ENCODE measurements at places on chromosomes 7 and 10.

DNA sequence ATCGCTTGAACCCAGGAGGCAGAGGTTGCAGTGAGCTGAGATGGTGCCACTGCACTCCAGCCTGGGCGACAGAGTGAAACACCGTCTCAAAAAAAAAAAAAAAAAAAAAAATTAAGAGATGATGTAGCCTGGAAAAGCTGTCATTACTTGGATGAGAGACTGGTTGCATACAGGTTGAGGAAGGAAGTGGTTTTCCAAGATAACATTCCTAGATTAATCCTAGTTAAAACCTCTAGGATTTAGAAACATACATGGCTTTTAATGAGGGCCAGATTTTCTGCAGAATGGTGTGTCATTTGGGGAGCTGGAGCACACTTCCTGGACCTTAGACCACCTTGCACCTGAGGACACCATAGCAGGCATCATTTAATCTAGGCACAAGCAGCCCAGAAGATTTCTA lies 17.8 kb downstream of the VWA2 start:
- no peak for DNase-seq

GRCh38 chr10:30043476-30044270 lies 15.7 kb downstream of the JCAD start:
- no peak for DNase-seq

- no peak for DNase-seq
These were observed 1.9 kb upstream of the ZNF775 start for GRCh38 chr7:150377196-150377595.

DNA sequence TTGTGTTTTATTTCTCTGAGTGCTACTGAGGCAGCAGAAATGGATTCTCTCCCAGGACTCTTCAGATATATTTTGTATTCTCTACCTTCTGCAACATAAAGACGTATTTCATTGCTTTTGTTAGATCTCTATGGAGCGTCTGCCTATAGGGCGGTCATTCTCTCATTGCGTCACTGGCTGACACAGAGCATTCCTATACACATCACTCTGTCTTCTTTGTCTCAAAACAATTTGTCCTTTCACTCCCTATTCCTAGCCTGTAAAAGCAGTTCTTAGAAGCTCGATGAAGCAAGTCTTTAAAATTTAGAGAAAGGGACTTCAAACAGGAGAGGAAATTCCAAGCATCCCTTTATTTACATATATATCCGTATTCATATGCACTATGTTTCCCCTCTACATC lies 120.6 kb downstream of the CPED1 start:
- DNase-seq: no peak

DNA sequence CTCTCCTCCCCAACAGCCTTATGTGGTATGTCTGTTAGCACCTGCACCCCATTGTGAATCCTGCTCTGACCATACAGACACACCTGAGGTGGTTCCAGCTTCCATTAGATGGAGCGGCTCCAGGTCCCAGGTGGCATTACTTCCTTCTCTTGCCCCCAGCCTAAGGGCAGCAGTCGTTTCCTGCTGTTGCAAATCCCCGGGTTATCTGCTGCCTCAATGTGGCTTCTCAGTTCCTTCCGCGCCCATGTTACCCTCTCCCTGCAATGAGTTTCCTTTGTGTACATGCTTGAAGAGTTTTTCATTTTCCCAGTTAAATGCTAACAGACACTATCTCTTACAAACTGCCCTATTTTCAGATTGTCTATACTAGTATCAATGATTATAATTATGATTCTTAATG lies 62.8 kb upstream of the PRKCQ start:
- DNase-seq: no peak

- no peak for DNase-seq
These were observed 26.0 kb downstream of the KLHDC10 start for GRCh38 chr7:130096243-130096827.

- no peak for DNase-seq
These were observed 128.4 kb downstream of the ZFAND4 start for GRCh38 chr10:45544191-45544590.

- peak; percentile 61 for DNase-seq
These were observed 50.5 kb upstream of the ZMIZ2 start for GRCh38 chr7:44698046-44698580.

DNA sequence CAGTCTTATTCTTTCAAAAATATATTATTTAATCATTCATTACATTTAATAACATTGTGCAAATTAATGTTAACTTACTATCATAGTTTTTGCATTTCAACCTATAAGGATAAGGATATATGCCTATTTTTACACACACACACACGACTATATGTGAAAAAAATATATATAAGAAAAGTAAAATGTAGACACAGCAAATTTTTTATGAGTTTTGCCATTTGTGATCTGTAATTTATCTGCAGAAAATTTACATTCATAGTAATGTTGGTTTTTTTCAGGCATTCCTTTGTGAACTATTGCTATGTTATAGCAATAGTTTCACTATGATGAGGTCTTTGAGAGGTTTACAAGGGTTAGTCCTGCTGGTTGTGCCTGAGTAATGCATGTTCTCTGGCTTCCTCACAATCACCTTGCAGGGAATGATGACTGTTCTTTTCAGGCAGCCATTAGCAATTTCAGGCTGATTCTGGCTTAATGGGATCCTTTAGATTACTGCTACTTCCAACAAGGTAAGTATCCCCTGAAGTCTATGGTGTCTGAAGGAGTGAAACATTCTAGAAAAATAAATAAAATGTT lies 183.7 kb upstream of the CDK1 start:
- DNase-seq: no peak

- no peak for DNase-seq
These were observed 247.8 kb downstream of the CELF2 start for GRCh38 chr10:11265484-11265883.

DNA sequence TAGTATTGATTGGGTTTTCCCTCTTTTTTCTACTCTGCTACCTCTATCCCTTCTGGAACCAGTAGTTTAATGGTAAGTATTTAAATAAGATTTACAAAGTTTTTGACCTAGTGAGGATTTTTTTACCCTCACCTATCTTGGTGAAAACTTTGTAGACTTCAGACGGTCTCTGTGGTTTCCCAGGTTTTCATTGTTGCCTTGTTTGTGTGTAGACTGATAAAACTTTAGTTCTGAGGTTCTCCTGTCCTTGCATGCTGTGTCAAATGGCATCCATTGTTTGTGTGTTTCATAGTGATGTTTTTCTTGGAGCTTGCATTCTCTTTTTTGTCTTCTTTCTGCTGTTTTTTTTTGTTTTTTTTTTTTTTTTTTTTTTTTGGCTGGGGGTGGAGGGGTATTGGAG lies 22.6 kb downstream of the ZNRF2 start:
- no peak for DNase-seq

DNA sequence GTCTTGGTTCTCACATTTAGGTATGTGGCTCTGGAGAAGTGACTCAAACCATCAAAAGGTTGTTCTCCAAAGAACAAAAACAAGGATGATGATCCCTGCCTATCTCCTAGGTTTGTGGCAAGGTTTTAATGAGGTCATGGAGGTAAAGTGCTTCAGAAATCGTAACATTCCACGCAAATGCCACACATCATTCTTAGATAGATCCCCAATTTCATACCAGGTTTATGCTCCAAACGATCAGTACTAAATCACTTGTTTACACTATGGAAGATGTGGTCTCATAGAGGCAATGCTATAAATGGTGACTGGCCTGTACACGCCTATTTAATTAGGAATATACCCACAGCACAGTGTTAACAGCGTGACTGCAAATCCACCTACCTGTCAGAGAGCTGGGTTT lies 66.6 kb downstream of the MINDY3 start:
- DNase-seq: no peak

DNA sequence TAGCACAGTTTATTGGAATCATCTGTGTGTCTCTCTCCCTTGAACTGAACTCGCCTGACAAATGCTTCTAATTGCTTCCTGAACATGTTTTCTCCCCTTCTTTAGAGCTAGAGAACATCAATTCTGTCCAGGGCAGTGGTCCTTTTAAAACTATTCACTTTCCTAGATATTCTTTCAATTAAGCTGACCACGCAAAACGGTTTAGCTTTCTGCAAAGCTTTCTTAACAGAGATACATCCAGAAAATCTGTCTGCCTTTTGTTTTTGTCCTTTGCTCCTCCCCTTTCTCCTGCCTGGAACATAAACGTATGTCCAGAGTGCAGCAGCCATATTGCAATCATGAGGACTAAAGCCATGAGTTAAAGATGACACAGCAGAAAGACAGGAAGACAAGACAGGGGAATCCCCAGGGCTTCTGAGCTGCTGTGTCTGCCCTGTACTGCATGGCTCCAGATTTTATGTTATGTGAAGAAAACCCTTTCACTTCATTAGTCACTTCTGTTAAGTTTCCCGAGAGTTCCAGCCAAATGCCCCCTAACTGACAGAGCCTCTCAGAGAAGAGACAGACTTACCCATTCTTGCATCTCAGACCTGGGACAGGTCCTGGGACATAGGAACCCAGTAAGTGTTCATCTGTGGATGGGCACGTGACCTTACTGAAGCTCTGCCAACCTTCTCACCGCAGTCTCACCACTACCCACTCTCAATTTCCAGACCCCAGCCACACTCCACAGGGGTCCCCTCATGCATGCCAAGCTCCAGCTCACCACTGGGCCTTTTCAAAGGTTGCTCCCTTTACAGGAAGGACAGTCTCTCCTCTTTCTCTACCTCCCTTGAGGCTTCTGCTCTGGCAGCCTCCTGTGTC lies 35.0 kb upstream of the CPXM2 start:
- no peak for DNase-seq

GRCh38 chr10:43257347-43258210 lies 9.3 kb downstream of the RASGEF1A start:
- DNase-seq: peak; percentile 88

GRCh38 chr7:141884539-141885225 lies 31.5 kb upstream of the OR9A4 start:
- no peak for DNase-seq

- DNase-seq: no peak
These were observed 158.2 kb downstream of the VWC2 start for GRCh38 chr7:49931627-49932026.

GRCh38 chr7:4069268-4070095 lies 612.6 kb upstream of the FOXK1 start:
- DNase-seq: no peak
